ENCODE measurements at places on chromosomes 6 and 20.

DNA sequence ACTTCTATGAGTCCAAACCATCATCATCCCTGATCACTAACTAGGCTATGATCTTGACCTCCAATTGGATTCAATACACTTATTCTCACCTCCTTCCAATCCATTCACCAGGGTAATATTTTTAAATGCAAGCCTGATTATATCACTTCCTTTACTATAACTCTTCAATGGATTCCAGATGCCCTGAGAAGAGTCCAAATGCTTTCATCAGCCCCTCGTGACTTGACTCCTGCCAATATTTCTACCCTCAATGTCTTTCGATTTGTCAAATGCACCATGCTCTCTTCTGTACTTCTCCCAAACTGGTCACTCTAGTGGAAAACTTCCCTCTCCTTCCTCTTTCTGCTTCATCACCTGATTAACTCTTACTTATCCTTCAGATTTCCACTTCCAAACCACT, 70.8 kb downstream of the CD164 start:
- no peak for DNase-seq

- no peak for DNase-seq
Observed at GRCh38 chr20:40508821-40509220, 180.2 kb downstream of the MAFB start.

GRCh38 chr20:19025430-19026120, 186.9 kb upstream of the SLC24A3 start:
- DNase-seq, result no peak

- DNase-seq, result no peak
Observed at GRCh38 chr6:157724960-157725741, 97.9 kb upstream of the SNX9 start.

DNA sequence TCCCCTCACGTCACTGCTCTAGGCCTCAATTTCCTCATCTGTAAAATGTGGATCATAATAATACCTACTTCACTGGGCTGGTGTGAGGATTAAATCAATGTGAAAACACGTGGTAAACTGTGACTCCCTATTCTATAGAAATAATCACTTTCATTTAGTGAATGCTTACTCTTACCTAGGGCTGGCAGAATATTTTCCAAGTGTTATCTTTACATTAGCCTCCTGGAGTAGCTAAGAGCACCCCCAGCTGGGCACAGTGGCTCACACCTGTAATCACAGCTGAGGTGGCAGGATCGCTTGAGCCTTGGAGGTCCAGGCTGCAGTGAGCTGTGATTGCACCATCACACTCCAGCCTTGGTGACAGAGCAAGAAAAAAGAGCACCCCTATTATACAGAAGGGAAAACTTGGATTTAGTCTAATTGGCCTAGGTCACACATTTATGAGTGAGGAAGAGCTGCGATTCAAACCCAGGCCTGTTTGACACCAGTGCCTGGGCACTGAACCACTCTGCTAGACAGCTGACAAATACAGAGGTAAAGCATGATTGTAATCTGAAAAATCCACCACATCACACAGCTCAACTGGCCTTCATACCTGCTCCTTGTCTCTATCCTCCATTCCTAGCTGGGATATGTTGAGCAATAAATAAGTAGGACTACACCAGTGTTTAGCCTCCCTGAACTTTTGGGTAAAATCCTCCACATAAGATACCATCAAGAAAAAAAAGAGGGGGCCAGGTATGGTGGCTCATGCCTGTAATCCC, 1.4 kb upstream of the SNTA1 start:
- no peak for DNase-seq

DNA sequence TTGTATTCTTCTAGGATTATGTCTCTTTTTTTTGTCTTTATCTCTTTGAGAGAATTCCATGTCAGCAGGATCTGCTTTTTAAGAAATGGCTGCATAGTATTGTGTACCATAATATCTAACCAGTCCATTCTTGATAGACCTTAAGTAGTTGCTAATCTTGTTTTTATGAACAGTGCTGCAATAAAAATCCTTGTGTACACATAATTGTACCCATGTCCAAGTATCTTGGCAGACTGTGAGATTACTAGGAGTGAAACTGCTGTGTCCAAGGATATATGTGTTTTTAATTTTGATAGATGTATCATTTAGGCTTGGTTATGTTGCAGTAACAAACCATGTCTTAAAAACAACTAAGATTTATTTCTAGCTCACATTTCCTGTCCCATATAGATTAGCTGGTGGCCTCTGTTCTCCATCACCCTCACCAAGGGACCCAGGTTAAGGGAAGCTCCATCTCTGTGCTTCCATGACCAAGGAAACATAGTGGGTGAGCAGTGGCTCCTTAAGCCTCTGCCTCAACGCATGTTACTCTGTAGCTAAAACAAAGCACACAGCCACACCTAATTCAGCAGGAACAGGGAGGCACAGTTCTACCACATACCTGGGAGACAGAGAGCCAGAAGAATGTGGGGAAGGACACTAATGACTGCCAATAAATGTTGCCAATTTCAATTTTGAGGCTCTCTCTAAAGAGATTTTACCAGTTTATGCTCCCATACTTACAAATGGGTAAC, 12.1 kb upstream of the SUMO4 start:
- DNase-seq, result no peak

- peak; percentile 26 for DNase-seq
Observed at GRCh38 chr20:63518946-63519667, 1.5 kb upstream of the PPDPF start.

DNA sequence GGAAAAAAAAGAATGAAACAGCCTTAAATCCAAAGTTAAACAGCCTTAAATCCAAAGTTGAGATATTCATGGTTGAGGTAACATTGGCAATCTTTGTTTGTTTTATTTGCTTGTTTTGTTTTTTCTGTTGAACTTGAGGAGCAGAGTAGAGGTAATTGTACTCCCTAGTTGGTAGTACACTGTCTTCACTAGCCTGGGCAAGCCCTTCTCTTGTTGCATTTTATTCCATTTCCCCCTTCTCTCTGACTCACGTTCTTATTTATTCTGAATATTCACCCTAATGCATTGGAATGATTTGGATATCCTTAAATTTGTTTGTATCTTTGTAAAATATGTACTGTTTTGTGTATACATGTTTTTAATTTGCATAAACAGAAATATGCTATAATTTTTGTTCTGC, 397.6 kb downstream of the CDC5L start:
- no peak for DNase-seq

DNA sequence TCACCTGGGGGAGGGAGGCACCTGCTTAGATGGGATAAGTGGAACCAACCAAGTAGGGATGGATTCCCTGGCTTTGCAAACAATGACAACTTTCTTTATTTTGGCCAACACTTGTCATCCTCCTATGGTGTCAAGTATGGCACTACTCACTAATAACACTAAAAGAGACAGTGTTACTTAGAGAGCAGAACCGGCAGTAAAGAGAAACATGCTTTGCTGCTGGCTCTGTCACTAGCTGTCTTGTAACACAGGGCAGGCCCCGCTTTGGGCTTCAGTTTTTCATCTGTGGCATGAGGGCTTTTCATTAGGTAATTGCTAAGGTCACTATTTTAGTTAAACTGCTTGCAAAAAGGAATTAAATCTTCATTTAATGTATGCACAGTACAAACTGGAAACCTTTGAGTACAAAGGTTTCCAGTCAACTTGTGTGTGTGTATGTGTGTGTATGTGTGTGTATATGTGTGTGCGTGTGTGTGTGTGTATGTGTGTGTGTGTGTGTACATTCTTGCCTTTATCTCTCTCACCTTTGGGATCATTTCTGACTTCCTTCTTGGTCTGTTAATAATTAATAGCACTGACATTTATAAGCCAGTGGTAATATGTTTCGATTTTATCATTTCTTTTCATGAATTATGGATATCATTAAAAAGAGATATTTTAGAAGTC, 64.7 kb downstream of the BTBD3 start:
- no peak for DNase-seq

- DNase-seq, result no peak
Observed at GRCh38 chr20:18635380-18635779, 47.5 kb downstream of the DTD1 start.

- DNase-seq, result no peak
Observed at GRCh38 chr20:4956200-4956810, 45.0 kb downstream of the SLC23A2 start.

DNA sequence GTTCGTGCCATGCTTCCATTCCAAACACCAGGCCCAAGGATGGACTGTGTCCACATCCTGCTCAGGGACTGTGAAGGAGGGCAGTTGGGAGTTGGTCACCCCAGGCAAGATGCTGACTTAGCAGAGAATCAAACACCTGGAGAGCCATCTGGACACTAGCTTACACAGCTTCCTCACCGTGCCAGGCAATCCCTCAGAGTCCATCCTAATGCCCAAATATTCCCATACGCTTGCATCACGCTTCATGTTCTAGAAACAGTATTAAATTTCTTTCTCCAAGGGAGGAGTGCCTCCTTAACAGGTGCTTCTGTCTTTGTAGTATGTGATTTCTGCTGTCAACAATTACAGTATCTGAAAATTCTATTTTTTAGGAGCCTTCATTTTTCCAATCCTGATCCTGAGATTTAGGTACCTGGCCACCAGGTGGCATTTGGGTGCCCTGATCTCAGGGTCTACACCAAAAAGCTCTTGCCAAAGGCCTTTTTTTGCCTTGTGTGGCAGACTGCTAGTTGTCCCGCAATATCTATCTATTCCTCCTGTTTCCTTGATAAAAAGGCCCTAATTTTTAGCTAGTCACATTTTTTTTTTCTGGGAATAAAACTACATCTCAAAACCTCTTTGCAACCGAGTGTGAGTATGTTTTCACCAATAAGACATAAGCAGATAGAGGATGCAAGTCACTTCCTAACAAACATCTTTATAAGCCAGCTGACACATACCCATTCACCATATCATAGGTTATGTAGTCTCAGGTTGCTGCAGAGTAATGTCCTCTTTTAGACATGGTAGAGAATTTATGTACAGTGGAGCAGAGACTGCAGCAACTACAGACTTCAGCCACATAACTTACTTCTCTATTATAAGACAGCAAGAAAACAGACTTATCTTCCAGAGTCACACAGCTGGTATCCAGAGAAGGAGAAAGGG, 85.0 kb downstream of the PREP start:
- no peak for DNase-seq

DNA sequence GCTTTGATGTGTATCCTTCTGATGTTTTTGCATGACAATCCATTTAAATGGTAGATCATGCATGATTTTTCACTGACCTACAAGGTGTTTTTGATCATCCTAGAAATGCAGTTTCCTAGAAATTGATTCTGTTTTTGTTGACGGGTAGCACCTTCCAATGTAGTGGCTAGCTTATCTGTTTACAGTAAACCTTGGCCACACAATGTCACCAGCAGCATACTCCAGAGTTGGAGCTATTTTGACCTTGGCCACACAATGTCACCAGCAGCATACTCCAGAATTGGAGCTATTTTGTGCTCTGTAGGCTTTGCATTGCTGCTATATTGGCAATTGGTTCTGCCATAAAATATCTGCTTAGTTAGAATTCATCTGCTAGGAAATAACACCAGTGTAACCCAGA, 74.6 kb upstream of the NAA20 start:
- DNase-seq, result no peak

GRCh38 chr6:127131275-127131674, 12.8 kb downstream of the RSPO3 start:
- no peak for DNase-seq

DNA sequence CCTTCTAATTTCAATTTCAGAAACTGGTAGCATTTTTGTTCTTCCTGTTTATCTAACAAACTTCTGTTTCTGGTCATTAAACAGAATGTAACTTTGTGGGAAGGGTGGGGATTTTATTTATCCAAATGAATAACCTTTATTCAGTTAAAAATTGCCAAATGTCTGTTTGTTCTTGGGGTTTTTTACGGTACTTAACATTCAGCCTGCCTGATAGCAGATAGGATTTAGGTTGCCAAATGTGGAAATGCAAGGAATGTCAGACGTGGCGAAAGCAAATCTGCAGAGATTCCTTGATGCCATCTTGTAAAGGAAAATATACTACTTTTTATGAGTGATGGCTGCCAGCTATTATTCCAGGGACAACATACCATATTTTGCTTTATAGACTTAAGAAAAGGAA, 95.7 kb downstream of the LYRM2 start:
- no peak for DNase-seq

DNA sequence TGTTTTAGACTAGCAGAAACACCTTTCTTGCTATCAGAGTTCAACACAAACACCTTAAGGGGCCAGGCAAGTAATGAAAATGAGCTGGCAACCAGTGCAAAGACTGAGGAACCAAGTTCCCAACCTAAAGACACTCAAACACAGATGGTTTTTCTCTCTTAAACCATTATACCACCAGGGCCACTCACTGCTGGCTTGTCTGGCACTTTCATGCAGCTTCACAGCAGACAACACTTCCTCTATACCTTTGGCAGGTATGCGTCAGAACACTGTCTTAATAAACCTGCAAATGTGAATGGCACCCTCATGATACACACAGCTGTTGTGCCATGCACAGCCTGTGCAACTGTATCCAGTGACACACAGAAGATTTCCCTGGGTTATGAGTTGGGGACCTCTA, 41.6 kb downstream of the NFATC2 start:
- DNase-seq, result no peak

DNA sequence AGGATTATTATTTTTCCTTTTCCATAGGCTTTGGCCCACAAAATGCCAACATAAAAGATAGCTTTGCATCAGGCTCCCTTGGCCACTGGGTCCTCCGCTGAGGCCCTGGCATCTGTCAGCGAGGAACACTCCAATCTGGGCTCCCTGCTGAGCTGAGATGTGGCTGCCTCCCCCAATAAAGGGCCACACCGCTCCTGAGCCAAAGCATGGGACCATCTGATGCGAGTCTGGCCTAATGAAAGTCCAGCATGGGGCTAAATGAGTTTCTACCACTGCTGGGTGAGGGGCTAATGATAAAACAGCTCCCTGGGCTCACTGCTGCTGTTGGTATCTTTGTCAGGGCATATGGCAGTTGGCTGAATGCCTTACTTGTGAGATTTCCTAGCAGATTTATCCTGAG, 817.5 kb upstream of the SLC35B3 start:
- no peak for DNase-seq

- DNase-seq, result no peak
Observed at GRCh38 chr20:17673084-17673483, 9.0 kb downstream of the RRBP1 start.

DNA sequence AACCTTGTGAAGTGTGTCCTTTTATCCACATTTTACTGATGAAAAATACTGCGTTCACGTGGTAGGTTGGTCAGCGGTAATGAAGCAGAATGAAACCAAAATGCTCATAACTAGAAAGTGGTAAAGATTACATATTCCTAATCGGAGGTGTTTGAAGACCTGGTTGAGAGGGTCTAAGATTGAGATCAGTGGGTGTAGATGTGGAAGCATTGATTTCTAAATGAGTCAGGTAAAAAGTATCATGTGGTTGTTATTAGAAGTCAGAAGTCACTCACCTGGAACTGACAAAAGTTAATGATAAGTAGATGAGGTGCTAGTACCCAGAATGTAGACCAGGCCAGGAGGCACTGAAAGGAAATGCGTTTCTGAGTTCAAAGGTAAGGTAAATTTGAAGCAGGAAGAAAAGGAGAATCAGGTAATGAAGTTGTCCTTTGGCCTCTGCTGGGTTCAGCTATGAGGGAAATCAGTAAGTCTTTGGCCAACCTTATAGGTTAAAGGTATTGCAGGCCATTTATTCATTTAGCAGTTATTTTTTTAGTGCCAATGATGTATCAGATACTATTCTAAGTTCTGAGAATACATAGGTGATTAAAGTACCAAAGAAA, 31.2 kb downstream of the FAM83B start:
- no peak for DNase-seq

GRCh38 chr20:19181552-19181951, 30.9 kb upstream of the SLC24A3 start:
- no peak for DNase-seq

- DNase-seq, result no peak
Observed at GRCh38 chr6:4394786-4395185, 259.4 kb upstream of the ECI2 start.
